ENCODE measurements at places on chromosomes 12 and 14.

GRCh38 chr12:56718636-56719035 is 6.5 kb downstream of the NACA start:
- DNase-seq = no peak

DNA sequence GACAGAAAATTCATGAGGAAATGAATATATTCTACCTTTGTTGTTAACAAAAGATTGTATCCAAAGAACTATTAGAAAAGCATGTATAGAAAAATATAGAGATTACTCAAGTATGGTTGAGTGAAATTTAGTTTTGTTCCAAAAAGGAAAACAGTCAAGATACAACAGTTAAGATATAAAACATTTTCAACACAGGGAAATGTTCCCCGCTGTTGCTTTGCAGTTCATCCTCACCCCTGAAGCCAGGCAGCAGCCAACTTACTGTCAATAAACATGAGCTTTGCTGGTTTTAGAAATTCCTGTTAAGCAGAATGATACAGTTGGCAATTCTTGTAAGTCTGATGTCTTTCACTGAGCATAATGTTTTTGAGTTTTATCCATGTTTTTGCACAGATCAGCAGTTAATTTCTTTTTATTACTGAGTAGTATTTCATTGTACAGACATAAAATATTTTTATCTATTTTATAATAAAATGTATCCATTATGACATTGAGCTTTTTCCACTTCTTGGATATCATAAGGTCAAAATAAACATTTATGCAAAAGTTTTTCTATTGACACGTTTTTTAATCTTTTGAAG is 1.2 kb upstream of the CLEC2B start:
- DNase-seq = no peak

- DNase-seq = peak; percentile 61
Measured at GRCh38 chr12:110582276-110583136, 612 bp downstream of the PPTC7 start.

GRCh38 chr12:93925585-93926205 is 222.7 kb upstream of the PLXNC1 start:
- DNase-seq = no peak

DNA sequence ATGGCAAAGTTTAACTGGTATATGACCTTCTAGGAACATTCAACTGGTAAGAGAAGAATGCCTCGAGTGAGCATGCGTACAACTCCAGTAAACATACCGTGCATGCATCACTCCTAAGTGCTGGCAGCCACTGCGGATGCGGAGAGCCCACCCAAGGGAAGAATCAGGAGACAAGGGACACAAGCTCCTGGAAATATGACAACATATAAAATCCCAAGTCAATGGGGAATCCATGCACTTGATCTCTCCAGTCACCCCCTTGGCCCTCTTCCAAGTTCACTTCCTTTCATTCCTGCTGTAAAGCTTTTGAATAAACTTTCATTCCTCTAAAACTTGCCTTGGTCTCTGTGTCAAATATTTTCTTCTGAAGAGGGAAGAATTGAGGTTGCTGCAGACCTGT is 168.7 kb upstream of the TMCC3 start:
- no peak for DNase-seq

DNA sequence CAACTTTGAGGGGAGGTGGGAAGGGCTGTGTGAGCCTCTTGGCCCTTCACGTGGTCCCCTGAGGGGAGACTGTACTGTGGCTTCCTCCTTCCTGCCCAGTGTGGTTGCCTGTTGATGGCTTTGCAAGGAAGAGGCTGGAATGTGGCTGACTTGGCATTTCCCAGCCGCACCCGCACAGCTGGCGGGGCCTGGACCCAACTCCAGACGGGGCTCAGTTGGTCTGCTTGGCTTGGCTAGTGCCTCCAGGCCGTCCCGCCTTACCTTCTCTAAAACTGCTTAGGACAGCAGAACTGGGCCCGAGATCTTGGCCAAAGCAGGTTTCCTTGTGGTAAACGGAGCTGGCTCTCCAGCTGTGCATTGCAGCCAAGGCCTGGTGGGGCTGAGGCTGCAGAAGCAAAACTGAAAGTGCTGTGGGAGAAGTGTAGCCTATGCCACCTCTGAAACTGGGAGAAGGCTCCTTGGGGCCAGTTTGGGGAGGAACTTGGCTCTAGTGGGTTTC is 139.5 kb downstream of the SMOC1 start:
- no peak for DNase-seq

DNA sequence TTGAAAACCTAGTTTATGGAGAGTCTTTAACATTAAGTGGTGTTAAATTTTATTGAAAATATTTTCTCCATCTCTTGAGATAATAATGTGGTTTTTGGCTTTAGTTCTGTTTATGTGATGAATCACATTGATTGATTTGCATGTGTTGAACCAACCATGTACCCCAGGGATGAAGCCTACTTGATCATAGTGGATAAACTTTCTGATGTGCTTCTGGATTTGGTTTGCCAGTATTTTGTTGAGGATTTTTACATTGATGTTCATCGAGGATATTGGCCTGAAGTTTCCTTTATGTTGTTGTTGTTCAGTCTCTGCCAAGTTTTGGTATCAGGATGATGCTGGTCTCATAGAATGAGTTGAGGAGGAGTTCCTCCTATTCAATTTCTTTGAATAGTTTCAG is 222.6 kb downstream of the ADAMTS20 start:
- no peak for DNase-seq

DNA sequence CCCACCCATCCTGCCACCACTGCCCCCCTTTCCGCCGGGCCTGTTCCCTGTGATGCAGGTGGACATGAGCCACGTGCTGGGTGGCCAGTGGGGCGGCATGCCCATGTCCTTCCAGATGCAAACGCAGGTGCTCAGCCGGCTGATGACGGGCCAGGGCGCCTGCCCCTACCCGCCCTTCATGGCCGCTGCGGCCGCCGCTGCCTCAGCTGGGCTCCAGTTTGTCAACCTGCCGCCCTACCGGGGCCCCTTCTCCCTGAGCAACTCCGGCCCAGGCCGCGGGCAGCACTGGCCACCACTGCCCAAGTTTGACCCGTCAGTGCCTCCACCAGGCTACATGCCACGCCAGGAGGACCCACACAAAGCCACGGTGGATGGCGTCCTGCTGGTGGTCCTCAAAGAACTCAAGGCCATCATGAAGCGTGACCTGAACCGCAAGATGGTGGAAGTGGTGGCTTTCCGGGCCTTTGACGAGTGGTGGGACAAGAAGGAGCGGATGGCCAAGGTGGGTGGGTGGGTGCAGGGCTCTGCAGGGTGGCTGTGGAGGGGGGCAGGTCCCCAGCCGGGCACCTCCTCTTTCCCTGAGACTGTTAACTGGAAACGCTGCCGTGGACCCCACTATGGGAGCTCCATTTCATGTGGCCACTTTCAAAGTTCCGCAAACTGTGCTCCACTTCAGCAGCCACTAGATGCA is 10.8 kb downstream of the SETD1B start:
- no peak for DNase-seq

DNA sequence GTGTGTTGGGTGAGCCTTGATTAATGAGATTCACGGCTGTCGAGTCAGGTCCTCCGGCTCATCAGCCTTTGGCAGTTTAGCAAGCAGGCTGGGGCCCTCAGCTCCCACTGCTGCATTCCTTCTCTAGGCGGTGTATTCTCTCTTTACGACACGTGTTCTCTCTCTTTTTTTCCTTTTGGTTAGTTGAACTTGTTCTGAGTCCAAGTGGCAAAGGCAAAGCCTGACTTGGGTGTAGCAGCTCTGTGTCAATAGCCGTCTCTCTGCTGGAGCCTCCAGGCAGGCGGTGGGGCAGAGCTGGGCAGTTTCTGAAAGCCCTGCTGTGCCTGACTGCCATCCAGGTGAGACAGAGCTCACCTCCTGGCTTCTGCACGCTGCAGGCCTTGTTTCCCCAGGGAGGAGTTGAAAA is 46.6 kb downstream of the SUSD6 start:
- no peak for DNase-seq

- DNase-seq = no peak
Measured at GRCh38 chr12:3863756-3864155, 9.4 kb downstream of the PARP11 start.

DNA sequence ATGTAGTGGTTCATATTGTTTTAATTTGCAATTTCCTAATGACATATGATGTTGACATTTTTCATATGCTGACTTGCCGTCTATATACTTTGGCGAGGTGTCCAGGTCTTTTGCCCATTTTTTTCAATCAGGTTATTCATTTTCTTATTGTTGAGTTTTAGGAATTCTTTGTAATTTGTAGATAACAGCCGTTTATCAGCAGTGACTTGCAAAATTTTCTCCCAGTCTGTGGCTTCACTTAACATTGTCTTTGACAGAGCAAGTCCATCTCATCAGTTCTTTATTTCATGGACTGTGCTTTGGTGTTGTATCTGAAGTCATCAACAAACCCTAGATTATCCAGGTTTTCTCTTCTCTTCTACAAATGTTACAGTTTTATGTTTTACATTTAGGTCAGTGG is 12.6 kb upstream of the KLHDC2 start:
- DNase-seq = no peak

DNA sequence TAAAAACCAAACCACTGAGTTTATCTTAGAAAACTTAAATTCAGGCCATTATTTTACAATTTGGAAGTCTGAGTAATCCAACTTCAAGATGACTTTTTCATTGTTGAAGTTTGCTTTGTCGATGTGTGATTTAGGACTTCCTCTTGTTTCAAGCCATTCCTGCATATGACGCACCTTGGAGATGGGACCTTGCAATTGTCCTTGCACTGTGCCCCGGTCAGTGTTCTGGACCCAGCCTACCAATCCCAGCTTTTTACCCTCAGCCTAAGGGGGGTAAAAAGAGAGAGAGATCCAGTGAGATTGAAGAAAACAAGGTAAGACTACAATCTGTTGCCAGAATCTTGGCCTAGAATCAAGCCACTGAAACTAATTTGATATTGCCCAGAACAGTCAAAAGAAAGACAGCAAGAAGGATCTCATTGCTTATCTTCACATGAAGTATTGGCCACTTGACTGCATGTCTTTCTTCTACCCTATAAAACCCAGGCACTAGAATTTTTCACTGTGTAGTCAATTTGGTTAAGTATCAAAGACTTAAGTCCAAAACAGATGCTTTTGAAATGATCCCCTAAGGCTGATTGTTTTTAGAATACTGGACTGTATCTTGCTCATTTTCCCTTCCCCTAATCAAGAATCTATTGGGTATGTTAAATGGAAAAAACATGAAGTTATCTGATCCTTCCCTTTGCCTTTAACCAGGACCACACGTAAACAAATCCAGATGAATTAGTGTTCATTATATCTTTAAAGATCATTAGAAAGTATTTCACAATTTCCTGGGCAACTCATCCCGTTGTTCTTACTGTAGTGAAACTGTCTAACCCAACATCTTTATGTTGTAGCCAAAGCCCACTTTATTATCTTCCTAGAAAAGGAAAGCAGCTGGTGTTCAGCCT is 2.4 kb upstream of the MLH3 start:
- no peak for DNase-seq

DNA sequence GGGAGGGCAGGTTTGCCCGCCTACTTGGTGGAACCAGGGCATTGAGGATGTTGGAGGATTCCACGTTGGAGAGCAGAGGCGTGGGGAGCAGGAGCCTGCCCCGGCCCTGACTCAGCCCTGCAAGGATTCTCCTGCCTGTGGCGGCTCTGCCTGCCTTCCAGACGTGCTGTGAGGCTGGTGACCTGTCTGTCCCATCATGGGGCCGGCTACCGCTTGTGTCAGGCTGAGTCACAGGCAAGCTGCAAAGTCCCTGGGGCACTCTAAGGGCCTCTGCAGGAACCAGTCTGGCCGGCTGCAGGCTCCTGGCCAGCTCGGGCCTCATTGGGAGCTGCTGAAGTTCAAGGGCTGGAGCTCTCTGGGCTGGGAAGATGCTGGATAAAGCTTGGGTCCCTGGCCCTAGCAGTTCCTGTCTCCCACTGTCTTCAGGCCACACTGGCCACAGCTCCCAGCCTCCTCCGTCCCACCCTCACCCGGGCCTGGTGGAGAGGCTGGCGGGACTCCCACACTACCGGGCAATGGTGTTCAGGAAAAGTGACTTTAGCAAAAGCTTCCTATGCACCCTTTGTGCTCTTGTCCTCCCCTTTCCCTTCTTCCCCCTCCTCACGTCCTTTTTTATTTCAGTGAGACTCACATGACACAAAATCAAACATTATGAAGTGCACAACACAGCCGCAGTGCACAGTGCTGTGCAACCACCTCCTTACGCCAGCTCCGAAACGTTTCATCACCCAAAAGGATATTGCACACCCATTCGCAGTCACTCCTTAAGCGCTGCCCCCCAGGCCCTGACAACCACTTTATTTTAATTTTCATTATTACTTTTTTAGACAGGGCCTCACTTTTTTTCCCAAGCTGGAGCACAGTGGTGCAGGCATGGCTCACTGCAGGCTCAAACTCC is 22.0 kb upstream of the ULK1 start:
- DNase-seq = no peak

DNA sequence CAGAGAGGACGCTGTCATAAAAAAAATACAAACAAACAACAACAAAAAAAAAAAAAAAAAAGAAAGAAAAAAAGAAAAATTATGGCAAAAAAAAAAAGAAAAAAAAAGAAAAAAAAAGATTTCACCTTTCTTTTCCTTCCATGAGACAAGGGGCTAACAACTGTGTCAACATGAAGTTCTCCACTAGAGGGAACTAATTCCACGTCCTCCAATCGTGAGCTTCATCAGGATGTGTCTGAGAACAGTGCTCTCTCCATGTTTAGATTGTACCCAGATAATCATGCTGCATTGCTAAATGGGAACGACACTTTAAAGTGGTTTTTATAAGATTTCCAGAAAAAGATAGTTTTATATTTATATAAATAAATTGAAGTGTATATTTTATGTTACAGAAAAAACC is 96.2 kb upstream of the PTPRB start:
- no peak for DNase-seq

- DNase-seq = no peak
Measured at GRCh38 chr14:91348845-91349465, 68.7 kb downstream of the CCDC88C start.

DNA sequence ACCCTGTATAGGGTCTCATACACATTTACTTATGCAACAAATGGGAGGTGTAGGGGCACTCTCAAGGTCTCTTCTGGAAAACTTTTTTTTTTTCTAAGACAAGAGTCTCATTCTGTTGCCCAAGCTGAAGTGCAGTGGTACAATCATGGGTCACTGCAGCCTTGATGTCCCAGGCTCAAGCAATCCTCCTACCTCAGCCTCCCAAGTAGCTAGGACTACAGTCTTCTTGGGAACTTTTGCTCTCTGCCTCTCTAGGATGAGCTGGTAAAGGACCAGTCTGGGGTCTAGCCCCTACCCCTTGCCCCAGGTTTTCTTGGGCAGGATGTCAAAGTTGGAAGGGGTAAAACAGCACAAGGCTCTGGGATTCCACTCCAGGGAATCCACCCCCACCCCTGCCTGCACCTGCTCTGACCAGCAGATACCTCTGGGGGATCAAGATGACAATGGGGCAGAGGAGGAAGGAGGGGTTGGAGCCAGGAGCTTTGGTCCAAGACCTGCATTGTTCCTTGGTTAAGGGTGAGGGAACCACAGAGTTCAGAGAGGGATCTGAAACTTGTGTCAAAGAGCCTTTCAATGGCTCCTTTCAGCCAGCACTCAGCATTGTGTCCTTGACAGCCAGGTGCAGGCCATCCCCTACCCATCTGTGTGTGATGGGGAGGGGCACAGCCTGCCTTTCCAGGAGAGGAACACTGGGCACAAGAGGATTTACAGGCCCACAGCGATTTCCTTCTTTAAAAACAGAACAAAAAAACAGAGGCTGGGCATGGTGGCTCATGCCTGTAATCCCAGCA is 12.2 kb downstream of the CTDSP2 start:
- DNase-seq = no peak

Measured in stimulated activated CD4-positive, alpha-beta T cell treated with anti-CD3 and anti-CD28 coated beads, Interleukin-2, amount 100 ng/mL, for 48 hours (primary cell).